ENCODE measurements at places on chromosomes 7 and 10. TPM values are rescaled to one million over a fixed set of nuclear protein-coding genes. Genes with fewer than 3 reads are reported as not detected.

The HBP1 gene
- total RNA-seq: 252 TPM

- no peak for DNase-seq
Observed at GRCh38 chr7:16587129-16587528, 58.4 kb downstream of the ANKMY2 start.

- no peak for DNase-seq
Observed at GRCh38 chr7:133445617-133446016, 192.7 kb downstream of the EXOC4 start.

DNA sequence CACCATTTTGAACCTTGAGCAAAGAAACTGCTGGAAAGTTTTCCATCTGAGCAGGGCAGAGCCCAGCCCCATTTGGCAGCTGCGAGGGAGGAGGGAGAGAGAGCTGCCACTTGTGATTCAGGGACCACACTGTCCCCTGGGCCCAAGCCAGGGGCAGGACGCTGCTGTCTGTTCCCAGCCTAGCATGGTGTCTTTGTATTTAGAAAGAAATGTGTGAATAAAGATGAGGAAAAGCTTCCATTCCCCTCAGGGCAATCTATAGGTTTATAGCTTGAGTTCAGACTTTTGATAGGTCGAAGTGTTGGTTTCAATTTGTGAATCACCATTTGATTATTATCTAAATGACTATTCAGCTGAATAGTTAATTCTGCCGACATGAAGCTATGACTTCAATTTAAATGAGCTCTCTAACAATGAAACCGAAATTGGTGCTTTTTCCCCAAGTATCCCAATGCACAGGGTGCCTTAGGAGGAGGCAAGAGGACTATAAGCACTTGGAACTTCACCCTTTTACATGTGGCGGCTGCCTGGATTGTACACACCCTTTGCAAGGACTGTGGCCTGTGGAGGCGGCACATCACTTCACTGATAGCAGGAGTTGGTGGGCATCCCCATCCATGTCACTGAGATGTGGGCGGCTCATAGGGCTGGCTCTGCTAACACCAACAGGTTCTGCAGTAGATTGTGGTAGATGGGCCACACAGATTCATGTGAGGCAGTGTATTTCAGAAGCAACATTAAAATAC is 223.5 kb downstream of the CCDC3 start:
- DNase-seq: no peak

DNA sequence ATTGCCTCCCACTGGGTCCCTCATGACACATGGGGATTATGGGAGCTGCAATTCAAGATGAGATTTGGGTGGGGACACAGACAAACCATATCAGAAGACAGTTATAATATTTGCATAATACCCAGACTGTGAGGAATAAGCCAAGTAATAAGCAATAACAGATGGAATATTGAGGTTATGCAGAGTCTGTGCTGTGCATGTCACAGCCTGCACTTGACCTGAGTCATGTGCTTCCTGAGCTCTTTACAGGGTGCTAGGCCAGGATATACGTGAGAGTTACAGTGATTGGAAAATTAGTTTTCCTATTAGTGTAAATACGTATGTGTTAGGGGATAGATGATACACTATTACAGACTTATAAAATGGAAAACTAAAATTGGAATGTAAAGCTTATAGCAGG is 288.7 kb downstream of the SDK1 start:
- no peak for DNase-seq

DNA sequence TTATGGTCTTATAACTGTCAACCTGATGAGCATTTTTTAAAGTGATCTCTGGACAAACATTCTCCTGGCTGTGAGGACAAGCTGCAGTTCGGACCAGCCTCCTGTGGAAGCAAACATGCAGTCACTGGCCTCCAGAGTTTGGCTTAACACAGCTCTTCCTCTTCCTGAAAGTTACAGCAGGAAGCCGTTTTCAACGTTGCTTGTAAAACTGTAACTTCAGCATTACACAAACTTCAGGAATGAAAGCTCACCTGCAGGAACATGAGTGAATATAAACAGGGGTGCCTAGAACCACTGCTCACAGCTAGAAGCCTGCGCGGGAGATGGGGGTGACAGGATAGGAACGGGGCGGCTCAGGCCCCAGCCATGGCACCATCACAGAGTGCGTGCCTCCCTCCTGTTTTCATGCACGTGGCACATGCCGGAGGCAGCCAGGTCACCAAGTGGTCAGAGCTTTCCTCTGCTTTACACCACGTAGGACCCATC is 292.9 kb upstream of the PITRM1 start:
- no peak for DNase-seq
